ENCODE measurements at places on chromosomes 2 and 18.
A peak's percentile ranks its signal among the peaks of the same experiment; 100 is the strongest.

DNA sequence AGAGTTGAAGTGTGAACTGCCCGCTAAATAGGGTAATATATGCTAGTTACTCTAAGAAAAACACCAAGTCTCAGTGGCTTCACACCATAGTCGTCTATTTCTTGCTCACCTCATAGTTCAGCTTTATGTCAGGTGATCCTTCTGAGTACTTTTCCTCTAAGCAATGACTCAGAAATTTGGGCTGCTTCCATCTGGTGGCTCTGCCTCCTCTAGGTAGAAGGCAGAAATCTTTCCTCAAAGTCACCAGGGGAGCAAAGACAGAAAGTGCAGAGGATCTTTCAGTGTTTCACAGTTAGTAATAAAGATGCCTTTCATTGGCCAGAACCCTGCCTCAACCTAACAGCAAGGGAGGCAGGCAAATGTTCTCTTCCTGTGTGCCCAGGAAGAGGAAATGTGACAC is 17.3 kb downstream of the CDH20 start:
- DNase-seq = no peak

DNA sequence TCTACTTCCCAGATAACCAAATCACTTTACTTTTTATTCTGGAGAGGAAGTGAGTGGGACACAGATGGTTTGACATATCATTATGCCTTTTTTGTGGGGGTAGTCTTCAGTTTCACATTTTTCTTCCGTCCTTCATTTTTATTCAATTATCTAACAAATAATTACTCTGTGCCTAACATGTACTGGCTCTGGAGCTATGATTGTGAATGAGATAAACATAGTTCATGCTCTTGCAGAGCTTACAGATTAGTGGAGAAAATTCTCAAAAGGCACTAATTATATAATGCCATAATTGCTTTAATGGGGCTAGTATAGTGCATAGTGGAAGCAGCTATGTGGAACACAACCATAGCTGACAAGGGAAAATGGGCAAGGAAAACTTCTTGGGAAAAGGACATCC is 303.6 kb upstream of the TFPI start:
- DNase-seq = no peak

GRCh38 chr18:64713284-64713683 is 564.4 kb upstream of the LINC00305 start:
- no peak for DNase-seq

DNA sequence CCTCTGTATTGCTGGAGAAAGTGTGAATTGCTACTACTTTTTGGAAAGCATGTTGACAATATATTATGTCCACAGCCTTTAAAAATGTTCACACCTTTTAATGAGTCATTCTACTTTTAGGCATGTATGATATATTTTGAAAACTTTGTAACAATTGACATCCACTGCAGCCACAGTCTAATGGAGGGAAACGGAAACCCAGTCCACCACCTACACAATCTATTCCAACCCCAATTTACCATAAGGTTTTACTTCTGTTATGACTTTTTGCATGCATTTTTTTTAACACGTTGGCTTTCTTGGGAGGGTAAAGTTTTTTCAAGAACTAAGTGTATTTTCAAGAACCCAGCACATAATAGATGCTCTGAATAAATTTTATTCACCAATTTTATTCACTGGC is 38.5 kb upstream of the ATP8B1 start:
- no peak for DNase-seq

GRCh38 chr2:1649103-1650084 is 94.9 kb downstream of the PXDN start:
- no peak for DNase-seq

DNA sequence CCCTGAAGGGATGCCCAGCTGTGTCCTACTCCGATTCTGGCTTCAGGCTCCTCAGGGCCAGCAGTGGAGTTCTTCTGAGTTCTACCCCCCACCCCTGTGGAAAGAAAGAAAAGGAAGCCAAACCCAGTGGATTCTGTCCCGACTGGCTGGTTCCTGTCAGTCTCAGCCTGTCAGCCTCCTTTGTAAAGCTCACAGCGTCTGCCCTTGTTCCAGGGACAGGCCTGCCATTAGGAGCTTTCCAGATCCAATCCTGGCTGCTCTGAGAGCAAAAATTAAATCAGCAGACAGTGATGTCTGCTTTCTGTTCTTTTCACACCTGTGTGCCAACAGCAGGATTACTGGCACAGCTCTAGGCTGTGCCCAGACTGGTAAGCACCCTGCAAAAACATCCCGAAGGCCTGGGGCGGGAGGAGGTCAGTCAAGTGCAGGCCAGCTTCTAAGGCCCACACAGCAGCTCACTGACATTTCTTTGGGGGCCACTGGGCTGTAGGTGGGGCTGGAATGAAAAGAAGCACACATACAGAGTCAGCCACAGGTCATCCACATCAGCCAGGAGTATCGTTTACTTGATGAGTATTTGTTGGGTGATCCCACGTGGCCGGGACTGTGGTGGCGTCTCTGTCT is 69.1 kb downstream of the EHD3 start:
- no peak for DNase-seq

- no peak for DNase-seq
These were observed 46.0 kb downstream of the PARD3B start for GRCh38 chr2:204591225-204591624.

- DNase-seq = no peak
These were observed 97.3 kb upstream of the ST3GAL5 start for GRCh38 chr2:85986121-85986520.

GRCh38 chr2:152097801-152098495 is 896 bp downstream of the CACNB4 start:
- DNase-seq = peak; percentile 13

DNA sequence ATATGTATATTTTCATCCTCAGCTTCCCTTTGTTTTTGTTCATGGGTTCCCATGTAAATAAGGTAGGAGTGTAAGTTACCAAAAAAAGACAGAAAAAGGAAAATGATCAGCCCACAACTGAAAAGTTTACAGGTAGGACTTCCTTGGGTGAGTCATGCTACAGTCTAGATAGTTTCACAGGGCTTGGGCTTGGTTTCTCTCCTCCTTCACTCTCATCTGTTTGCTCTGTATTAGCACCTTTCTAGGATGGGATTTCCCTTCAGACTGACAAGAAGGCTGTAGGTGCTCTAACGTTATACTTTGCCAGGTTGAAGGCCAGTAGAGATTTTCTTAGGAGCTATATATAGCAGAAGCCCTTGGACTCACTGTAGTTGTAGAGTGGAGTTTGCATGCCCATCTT is 57.9 kb downstream of the FAM171B start:
- DNase-seq = no peak

GRCh38 chr2:33130544-33130943 is 183.8 kb downstream of the LTBP1 start:
- DNase-seq = no peak

DNA sequence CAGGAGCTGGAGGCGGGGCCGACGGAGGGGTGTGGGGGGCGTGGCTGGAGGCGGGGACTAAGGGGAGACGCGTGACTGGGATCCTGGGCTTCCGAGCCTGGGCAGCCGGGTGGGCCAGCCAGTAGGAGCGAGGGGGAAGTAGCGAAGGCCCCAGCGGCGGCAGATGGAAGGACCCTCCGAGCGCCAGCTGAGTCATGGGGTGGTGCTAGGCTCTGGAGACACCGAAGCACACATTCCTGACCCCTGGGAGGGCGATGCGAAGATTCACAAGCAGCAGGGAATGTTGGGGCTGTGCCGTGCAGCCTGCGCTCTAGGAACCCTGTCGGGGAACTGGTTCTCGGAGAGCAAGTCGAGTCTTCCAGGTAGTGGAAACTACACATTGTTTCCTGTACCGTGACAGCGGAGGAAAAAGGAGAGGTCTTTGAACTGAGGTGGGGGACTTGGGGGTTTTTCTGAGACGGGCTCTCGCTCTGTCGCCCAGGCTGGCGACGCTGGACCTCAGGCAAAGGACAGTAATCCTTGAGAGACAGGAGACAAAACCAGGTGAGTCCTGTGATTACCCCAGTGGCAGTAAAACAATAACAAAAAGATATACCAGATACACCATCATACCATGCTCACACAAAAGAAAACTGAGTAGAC is 650 bp upstream of the AFG3L2 start:
- DNase-seq = no peak

- no peak for DNase-seq
These were observed 11.4 kb downstream of the EIF2AK3 start for GRCh38 chr2:88615822-88616221.

DNA sequence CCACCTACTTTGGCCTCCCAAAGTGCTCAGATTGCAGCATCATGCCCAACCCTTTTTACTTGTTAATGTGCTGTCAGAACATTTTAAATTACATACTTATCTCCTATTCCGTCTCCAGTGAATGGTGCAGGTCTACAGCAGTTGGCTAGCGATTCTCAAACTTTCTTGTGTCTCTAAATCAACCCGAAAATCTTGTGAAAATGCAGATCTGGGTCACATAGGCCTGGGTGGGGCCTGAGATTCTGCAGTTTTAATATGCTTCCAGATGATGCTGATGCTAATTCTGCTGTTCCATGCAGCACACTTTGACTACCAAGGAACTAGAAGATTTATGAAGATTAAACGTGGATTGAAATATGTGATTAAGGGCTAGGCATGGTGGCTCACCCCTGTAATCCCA is 14.8 kb upstream of the ACSL3 start:
- DNase-seq = no peak

DNA sequence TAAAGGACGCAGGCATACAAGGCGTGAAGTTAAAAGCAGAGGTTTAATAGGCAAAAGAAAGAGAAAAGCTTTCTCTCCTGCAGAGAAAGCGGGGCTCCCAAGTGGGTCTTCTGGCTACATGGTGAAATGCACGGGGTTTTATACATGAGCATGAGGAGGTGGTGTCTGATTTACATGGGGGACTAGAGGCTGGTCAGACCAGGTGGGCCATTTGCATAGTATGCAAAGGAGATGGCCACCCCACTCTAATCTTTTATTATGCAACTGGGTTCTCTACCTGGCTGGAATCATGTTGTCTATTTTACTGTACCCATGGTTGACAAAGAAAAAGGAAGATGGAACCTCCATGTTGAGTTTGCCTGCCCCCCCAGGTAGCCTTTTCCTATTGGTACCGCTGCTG is 356.2 kb downstream of the KCNJ3 start:
- DNase-seq = no peak

GRCh38 chr18:33844232-33844631 is 266.2 kb downstream of the ASXL3 start:
- no peak for DNase-seq

DNA sequence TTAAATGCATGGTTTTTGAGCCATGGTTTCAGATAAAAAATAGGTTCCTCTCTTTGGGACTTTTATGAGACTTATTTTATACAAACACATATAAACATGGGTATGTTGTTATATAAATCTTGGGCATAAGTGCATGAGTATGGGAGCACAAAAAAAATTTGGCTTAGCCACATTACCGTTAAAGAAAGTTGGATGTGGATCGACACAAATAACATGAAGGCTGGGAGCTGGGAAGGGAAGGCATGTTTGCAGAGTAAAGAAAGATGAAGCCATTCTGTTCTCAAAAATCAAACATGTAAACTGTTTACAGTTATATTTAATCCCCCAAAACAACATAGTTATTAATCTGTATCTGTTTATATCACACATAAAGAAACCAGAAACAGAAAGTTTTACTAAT is 313.8 kb downstream of the NRXN1 start:
- DNase-seq = no peak

DNA sequence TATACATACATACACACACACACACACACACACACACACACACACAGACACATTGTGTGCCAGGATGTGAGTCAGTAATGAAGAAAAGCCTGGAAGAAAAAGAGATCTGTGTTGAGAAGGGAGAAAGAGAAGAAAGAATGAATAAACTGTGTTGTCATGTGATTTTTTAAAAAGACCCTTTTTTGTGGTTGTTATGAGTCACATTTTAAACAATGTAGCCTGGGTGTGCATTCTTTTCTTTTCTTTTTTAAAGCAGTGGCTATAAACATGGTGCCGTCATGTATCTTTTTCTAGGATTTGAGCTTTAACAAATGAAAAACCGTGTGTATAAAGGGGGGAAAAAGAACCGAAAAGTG is 87.2 kb downstream of the NRP2 start:
- DNase-seq = no peak

DNA sequence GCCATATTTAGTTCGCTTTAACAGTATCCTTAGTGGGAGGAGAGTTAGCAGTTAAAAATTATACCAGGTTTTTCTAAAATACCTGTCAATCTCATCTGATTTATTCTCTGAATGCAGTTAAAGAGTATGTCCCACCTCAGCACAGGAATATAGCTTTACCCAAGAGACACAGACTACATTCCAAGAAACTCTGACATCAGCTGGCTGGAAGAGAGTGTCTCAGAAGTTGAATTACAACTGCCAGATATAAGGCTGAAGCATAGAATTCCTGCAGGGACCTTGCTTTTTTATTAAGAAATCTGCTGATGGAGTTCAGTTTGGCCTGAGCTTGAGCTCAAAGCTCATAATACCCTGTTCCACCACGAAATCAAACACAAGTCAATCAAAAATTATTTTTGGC is 25.4 kb upstream of the CNTNAP5 start:
- no peak for DNase-seq

GRCh38 chr2:109164739-109165221 is 35.8 kb downstream of the SH3RF3 start:
- no peak for DNase-seq

GRCh38 chr2:12990523-12990922 is 273.8 kb downstream of the TRIB2 start:
- DNase-seq = no peak

DNA sequence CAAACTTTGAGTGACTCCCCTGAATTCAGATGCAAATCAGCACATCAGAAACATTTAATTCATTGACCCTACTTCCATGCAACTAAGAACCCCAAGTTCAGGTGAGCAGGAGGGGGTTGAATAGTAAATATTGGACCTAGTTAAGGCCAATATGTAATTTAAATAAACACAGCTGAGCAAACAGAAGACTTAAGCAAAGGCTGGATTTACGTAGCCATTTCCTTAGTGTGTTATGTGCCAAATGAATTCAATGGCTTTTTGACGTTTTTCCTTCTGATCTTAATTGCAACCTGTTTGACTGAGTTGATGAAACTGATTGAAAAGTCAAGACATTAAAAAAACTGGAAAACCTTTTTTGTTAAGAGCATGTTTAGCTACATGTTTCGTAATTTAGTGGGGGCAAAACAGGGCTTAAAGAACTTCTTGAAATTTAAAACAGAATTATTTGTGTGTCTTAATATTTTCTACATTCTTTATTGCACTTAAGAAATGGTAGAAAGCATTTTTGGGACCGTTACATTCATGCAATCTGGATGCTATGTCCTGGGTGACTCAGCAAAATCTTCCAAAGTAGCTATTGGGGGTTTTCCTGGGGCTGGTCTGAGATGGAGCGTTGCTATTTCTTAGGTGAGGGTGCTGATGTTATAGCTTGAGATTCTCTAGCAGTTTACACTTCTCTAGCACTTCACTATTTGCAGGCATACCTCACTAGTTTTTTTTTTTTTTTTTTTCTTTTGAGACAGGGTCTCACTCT is 25.5 kb upstream of the KCNE4 start:
- DNase-seq = no peak

DNA sequence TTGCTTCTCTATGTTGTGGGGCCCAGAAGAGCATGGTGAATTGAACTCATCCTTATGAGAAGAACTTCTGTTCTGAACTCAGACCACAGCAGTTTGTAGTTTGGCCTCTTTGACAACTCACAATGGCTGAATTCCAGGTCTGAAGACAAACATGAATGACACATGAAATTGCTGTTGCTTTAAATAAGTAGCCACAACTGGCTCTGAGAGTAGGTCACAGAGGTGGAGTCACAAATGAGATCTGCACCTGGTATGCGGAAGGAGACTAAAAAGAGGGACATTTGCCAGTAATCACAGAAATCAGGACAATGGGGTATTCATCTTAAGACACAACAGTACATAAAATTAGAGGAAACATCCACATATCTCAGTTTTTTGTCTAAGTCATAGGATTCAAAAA is 290.3 kb upstream of the MMADHC start:
- DNase-seq = no peak

All from activated naive CD8-positive, alpha-beta T cell treated with anti-CD3 and anti-CD28 coated beads, Interleukin-2, amount 50 U/mL, for 24 hours (primary cell).